Adrenal gland (tissue), 19 donors: ENCODE measurements at places on chromosomes 5 and 9. TPM values are rescaled to one million over a fixed set of nuclear protein-coding genes. Genes with fewer than 3 reads are reported as not detected.

The TEK gene
- 21.1 TPM for total RNA-seq

The SOX30 gene
- total RNA-seq: 0.11 TPM

The GRXCR2 gene
- not detected for total RNA-seq

The C9orf153 gene
- not detected for total RNA-seq

The ACSL6 gene
- total RNA-seq: 7.8 TPM

DNA sequence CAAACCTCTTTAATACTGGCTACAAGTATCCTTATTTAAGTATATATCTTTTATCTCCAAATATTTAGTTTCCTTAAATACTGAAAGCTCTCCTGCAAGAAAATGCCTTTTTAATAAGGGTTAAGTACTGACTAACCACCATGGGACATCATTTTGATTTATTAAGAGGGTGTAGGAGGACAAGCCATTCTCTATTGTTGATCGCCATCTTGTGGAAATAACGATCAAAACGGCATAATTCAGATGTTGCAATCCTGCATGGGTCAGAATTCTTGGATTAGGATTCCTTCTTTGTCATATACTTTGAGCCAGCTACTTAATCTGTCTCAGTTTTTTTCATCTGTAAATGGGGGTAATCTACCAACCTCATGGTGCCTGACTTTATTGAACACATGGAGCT, 28.7 kb upstream of the C5orf46 start:
- H3K27ac ChIP-seq: no peak overlapping the region
- peaks cover 3% of the 10 kb centered on the region for H3K27me3 ChIP-seq
- DNase-seq: no peak
- no peak overlapping the region for H3K4me3 ChIP-seq
- no peaks in the 10 kb centered on the region for H3K4me1 ChIP-seq

DNA sequence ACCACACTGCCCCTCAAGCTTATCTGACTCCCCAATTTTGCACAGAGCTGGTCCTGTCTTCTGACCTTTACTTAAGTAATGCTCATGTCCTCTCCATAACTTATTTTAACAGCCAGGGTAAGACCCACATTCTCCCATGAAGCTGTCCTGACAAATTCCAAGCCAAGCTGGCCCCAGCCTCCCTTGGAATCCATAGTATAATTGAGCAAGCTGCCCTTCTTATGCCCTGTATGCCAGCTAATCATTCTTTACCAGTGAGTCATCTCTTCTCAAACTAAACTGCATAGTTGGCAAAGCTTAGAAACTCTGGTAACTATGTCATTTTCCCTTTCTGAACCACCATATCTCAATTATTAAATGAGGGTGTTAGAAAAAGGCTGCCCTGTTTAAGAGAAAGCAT, 92.4 kb downstream of the NFIB start:
- H3K4me1 ChIP-seq: peaks cover 20% of the 10 kb centered on the region
- no peaks in the 10 kb centered on the region for H3K36me3 ChIP-seq
- DNase-seq: no peak
- no peaks in the 10 kb centered on the region for H3K27me3 ChIP-seq
- no peak overlapping the region for H3K27ac ChIP-seq
- no peak overlapping the region for H3K4me3 ChIP-seq

DNA sequence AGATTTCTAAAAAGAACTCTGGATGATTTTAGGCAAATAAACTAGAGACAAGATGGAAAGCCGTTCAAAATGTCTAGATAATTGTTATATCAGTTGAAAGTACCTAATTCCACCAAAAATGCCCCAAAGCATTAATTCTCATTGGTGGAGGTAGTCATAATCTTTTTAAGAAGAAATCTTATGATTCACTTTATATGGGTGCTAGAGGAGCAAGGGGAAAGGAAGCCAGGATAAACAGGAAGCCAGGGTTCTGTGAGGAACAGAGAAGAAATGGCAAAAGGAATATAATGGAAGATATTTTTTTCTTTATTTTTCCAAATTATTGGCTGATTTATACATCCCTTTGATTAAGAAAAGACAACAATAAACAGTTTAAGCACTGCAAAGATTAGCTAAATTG, 7.8 kb downstream of the YIPF5 start:
- no peak overlapping the region for H3K4me3 ChIP-seq
- no peak for DNase-seq
- no peaks in the 10 kb centered on the region for H3K4me1 ChIP-seq
- H3K27me3 ChIP-seq: no peaks in the 10 kb centered on the region
- H3K27ac ChIP-seq: no peak overlapping the region

DNA sequence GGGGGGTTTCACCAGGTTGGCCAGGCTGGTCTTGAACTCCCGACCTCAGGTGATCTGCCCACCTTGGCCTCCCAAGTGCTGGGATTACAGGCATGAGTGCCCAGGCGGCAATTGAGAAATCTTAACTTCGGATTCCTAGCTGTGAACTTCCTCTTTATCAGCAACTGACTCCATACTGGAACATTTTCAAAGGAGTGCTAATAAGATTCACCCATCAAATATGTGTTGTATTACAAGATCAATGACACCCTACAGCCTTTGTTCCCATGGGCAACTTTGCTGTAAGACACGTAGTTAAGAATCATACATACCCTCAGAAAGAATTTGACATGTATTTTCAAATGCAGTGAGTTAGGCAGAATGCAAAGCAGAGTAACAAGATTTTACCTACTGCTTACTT, 23.1 kb upstream of the ACOT12 start:
- H3K4me3 ChIP-seq: no peak overlapping the region
- no peak overlapping the region for H3K27ac ChIP-seq
- H3K4me1 ChIP-seq: no peaks in the 10 kb centered on the region
- no peaks in the 10 kb centered on the region for H3K27me3 ChIP-seq
- DNase-seq: no peak

- no peak overlapping the region for H3K4me3 ChIP-seq
- H3K27me3 ChIP-seq: no peaks in the 10 kb centered on the region
Measured at GRCh38 chr5:9112520-9113291, 433.2 kb downstream of the SEMA5A start.

GRCh38 chr9:89428901-89429890, 68.7 kb downstream of the SEMA4D start:
- no peaks in the 10 kb centered on the region for H3K27me3 ChIP-seq
- no peak overlapping the region for H3K4me3 ChIP-seq
- no peak overlapping the region for H3K27ac ChIP-seq

DNA sequence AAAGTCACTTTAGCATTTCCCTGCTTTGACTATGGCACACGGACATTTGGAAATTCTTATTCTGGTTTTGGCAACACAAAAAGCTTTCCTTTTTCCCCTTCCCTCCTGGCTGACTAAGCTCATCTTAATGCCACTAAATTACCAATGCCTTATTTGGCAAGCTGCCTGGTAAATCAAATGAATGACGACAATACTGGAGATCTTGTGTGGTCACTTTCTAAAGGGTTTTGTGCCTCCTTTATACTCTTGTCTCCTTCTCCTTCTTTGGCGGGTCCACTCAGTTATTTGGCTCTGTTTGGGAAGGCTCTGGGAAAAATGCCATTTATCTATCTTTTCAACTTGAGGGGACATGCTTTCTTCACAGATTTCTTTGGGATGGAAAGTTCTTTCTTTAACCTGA, 34.9 kb downstream of the SH3GL2 start:
- H3K4me1 ChIP-seq: no peaks in the 10 kb centered on the region
- no peaks in the 10 kb centered on the region for H3K27me3 ChIP-seq
- DNase-seq: no peak
- no peak overlapping the region for H3K27ac ChIP-seq
- no peaks in the 10 kb centered on the region for H3K36me3 ChIP-seq

GRCh38 chr9:122256206-122256605, 8.4 kb downstream of the RBM18 start:
- H3K4me1 ChIP-seq: no peaks in the 10 kb centered on the region
- peaks cover 40% of the 10 kb centered on the region for H3K36me3 ChIP-seq
- no peak for DNase-seq
- H3K27ac ChIP-seq: no peak overlapping the region

- no peaks in the 10 kb centered on the region for H3K27me3 ChIP-seq
- no peaks in the 10 kb centered on the region for H3K36me3 ChIP-seq
- no peak overlapping the region for H3K4me3 ChIP-seq
- no peaks in the 10 kb centered on the region for H3K4me1 ChIP-seq
- DNase-seq: no peak
Measured at GRCh38 chr5:58314356-58315210, 145.3 kb downstream of the PLK2 start.

DNA sequence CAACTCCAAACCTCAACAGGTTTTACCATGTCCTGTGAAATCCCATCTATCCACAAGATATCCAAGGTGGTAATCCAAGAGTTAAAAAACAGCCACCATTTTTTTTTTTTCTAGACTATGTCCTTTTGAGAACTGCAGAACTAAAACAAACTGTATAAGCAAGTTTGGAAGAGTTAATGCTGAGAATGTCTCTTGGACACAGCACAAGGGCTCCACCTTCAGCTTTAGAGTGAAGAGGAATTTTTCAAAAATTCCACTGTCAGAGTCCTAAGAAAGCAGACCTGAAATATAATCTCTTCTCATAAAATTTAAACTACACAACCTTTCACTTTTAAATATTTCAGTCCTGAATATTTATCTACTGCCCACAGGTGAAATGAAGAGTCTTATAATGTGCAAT, 167.8 kb upstream of the CCNG1 start:
- no peak overlapping the region for H3K27ac ChIP-seq
- H3K4me1 ChIP-seq: no peaks in the 10 kb centered on the region
- no peaks in the 10 kb centered on the region for H3K27me3 ChIP-seq
- H3K36me3 ChIP-seq: no peaks in the 10 kb centered on the region
- no peak for DNase-seq

GRCh38 chr9:82957529-82958379, 105.2 kb downstream of the RASEF start:
- no peaks in the 10 kb centered on the region for H3K27me3 ChIP-seq
- no peak overlapping the region for H3K4me3 ChIP-seq
- no peak overlapping the region for H3K27ac ChIP-seq
- no peaks in the 10 kb centered on the region for H3K36me3 ChIP-seq
- DNase-seq: no peak

- DNase-seq: no peak
- no peaks in the 10 kb centered on the region for H3K36me3 ChIP-seq
- no peak overlapping the region for H3K27ac ChIP-seq
- H3K4me1 ChIP-seq: no peaks in the 10 kb centered on the region
Measured at GRCh38 chr5:121263456-121263855, 588.2 kb upstream of the FTMT start.

GRCh38 chr9:86732514-86733171, 214.7 kb downstream of the GAS1 start:
- H3K36me3 ChIP-seq: no peaks in the 10 kb centered on the region
- peak; percentile 52 for DNase-seq
- H3K27me3 ChIP-seq: no peaks in the 10 kb centered on the region
- peaks cover 19% of the 10 kb centered on the region for H3K4me1 ChIP-seq

GRCh38 chr5:37015795-37016666, 139.5 kb downstream of the NIPBL start:
- H3K4me3 ChIP-seq: no peak overlapping the region
- no peak overlapping the region for H3K27ac ChIP-seq
- H3K36me3 ChIP-seq: no peaks in the 10 kb centered on the region
- no peaks in the 10 kb centered on the region for H3K4me1 ChIP-seq

DNA sequence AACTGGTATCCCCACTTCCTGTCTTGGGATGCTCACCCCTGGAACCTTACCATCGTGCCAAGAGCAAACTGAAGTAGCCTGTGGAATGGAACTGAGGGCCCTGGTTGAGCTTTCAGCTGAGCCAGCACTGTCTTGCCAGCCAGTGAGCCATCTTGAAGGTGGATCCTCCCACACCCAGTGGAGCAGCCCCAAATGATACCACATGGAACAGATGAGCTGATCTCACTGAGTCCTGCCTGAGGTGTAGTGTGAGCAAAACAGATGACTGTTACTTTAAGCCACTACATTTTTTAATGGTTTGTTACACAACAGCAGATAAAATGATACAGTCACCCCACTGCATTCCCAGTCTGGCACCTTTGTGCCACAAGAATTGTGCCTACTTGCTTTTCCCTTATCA, 2.2 kb upstream of the PCYOX1L start:
- H3K27ac ChIP-seq: no peak overlapping the region
- no peak for DNase-seq
- no peaks in the 10 kb centered on the region for H3K27me3 ChIP-seq
- no peaks in the 10 kb centered on the region for H3K36me3 ChIP-seq
- H3K4me3 ChIP-seq: no peak overlapping the region
- peaks cover 7% of the 10 kb centered on the region for H3K4me1 ChIP-seq

DNA sequence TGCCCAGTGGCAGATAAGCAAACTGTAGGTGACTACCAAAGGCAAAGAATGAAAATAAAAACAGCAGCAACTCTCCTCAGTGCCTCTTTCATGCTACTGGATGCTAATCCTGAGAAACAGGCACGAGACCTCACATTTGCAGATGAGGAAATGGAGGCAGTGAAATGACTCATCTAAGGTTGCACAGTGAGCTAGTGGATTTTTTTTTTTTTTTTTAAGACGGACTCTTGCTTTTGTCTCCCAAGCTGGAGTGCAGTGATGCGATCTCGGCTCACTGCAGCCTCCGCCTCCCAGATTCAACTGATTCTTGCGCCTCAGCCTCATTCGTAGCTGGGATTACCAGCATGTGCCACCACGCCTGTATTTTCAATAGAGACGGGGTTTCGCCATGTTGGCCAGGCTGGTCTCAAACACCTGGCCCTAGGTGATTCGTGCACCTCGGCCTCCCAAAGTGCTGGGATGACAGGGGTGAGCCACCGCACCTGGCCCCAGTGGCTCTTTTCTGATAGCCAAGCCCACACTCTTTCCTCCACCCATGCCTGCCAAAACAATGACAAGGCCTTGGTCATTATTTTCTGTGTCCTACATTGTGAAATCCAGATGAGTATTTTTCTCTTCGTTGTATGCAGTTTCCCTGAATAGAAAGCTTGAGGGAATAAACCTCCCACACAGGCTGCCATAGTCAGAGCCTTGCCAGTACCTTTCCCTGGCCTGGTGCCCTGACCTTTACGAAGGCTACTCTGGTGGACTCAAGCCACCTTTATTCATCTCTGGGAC, 19.2 kb downstream of the DOCK2 start:
- H3K36me3 ChIP-seq: no peaks in the 10 kb centered on the region
- H3K27me3 ChIP-seq: no peaks in the 10 kb centered on the region
- no peak overlapping the region for H3K27ac ChIP-seq
- H3K4me1 ChIP-seq: no peaks in the 10 kb centered on the region
- no peak for DNase-seq

DNA sequence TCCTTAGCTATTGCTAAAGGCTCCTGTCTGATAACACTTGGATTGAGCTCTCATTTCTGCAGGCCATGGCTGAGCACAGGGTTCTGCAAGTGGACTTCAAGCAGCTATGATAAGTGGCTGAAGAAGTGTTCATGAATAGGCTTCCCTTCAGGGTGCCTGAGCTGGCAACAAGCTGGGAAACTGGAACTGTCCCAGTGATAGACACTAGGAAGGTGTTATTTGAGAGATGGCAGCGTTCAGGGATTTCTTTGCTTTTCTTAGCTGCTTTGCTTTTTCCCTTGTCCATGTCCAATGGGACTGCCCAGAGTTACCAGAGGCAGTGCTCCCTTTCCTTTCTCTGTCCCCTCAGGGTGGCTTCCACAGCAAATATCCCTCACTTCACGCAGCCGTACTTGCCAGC, 75.8 kb downstream of the INIP start:
- H3K4me1 ChIP-seq: no peaks in the 10 kb centered on the region
- H3K36me3 ChIP-seq: no peaks in the 10 kb centered on the region
- no peak overlapping the region for H3K4me3 ChIP-seq
- no peaks in the 10 kb centered on the region for H3K27me3 ChIP-seq

GRCh38 chr9:35652829-35653209, 2.1 kb upstream of the SIT1 start:
- no peak for DNase-seq
- H3K4me1 ChIP-seq: peaks cover 16% of the 10 kb centered on the region
- H3K27me3 ChIP-seq: no peaks in the 10 kb centered on the region
- no peak overlapping the region for H3K4me3 ChIP-seq
- H3K36me3 ChIP-seq: no peaks in the 10 kb centered on the region
